ENCODE measurements at places on chromosomes 5 and 9.

GRCh38 chr5:158877124-158877581, 222.6 kb downstream of the EBF1 start:
- H3K4me3 ChIP-seq, result no peak overlapping the region
- no peak overlapping the region for H3K27ac ChIP-seq
- H3K27me3 ChIP-seq, result no peaks in the 10 kb centered on the region
- H3K4me1 ChIP-seq, result no peaks in the 10 kb centered on the region

- H3K4me1 ChIP-seq, result peaks cover 7% of the 10 kb centered on the region
- peaks cover 5% of the 10 kb centered on the region for H3K36me3 ChIP-seq
- no peaks in the 10 kb centered on the region for H3K27me3 ChIP-seq
- H3K27ac ChIP-seq, result no peak overlapping the region
- no peak overlapping the region for H3K4me3 ChIP-seq
These were observed 55.8 kb downstream of the NSD1 start for GRCh38 chr5:177189416-177189815.

DNA sequence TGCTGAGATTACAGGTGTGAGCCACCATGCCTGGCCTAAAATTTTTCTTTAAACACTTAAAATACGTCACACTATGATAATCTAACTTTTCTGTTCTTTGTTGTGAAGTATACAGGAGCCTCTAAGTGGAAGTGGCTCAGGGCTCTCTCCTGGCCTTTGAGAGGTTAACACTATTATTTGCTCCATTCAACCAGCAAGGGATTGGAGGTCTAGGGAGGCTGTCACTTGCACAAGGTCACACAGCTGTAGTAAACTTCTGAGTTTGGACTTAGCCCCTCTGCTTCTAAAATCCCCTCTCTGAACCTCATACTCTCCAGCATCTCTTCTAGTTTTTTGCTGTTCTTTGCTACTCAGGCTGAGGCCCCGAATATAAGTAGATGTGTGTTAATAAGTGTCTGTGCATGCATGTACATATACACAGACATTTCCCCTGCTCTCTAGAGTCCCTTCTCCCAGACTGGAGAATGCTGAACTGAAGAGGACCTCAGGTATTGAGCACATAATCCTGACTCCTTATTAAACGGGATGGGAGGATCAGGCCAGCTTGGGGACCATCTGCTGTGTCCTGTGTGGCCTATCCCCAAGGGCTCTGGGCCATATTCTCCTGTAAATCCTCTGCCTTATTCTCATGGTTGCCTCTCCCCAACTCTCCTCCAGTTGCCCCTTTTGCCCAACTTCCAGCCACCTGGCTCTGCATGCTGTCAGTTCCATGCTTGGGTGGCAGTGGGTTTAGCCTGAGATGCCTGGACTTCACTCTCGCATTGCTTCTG, 87.0 kb upstream of the SPRY4 start:
- no peak for DNase-seq
- H3K36me3 ChIP-seq, result no peaks in the 10 kb centered on the region
- no peak overlapping the region for H3K27ac ChIP-seq
- no peaks in the 10 kb centered on the region for H3K4me1 ChIP-seq
- no peak overlapping the region for H3K4me3 ChIP-seq
- H3K27me3 ChIP-seq, result no peaks in the 10 kb centered on the region

DNA sequence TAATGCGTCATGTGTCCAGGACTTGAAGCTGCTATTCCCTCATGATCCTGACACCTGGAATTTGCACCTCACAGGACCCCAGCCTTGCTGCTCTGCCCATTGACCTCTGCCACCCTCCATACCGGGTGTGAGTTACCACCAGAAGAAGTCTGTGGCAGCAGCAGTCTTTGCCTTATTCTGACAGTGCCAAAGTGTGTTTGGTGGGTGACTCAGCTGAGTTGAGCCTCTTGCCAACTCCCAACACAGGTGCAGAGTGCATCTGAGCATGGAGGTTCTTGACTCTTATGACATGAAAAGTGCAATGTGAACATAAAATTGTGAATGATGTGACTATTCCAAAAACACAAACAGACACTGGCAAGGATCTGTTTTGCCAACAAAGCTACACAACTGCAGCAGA, 1166.5 kb upstream of the CDH18 start:
- H3K27ac ChIP-seq, result no peak overlapping the region
- no peak overlapping the region for H3K4me3 ChIP-seq
- H3K36me3 ChIP-seq, result no peaks in the 10 kb centered on the region
- DNase-seq, result no peak
- H3K27me3 ChIP-seq, result no peaks in the 10 kb centered on the region

- no peak overlapping the region for H3K4me3 ChIP-seq
- H3K27ac ChIP-seq, result no peak overlapping the region
- no peaks in the 10 kb centered on the region for H3K4me1 ChIP-seq
- no peak for DNase-seq
- no peaks in the 10 kb centered on the region for H3K36me3 ChIP-seq
These were observed 18.7 kb upstream of the DCAF12 start for GRCh38 chr9:34145165-34145564.

- peaks cover 9% of the 10 kb centered on the region for H3K4me1 ChIP-seq
- H3K4me3 ChIP-seq, result no peak overlapping the region
- H3K36me3 ChIP-seq, result no peaks in the 10 kb centered on the region
- DNase-seq, result no peak
- H3K27me3 ChIP-seq, result no peaks in the 10 kb centered on the region
These were observed 955.2 kb upstream of the DMAC1 start for GRCh38 chr9:8754751-8755150.

DNA sequence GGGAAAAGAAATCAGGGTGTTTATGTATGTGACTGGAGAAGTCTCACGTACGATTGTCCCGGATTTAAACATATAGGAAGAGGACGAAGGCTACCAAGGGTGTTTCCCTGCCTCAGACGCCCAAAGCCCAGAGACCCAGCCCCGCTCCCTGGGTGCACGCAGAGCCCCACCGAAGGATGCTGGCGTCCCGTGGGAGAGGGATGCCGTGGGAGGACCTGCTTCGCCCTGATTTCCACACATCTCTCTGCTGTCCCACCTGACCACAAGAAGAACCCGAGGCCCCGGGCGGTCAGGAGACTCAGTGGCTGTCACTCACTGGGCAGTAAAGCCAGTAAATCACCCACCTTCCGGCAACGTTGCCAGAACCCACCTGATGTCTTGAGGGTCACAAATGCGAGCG, 211.8 kb upstream of the TBCA start:
- H3K36me3 ChIP-seq, result no peaks in the 10 kb centered on the region
- H3K27me3 ChIP-seq, result no peaks in the 10 kb centered on the region
- H3K27ac ChIP-seq, result no peak overlapping the region
- peaks cover 9% of the 10 kb centered on the region for H3K4me1 ChIP-seq

DNA sequence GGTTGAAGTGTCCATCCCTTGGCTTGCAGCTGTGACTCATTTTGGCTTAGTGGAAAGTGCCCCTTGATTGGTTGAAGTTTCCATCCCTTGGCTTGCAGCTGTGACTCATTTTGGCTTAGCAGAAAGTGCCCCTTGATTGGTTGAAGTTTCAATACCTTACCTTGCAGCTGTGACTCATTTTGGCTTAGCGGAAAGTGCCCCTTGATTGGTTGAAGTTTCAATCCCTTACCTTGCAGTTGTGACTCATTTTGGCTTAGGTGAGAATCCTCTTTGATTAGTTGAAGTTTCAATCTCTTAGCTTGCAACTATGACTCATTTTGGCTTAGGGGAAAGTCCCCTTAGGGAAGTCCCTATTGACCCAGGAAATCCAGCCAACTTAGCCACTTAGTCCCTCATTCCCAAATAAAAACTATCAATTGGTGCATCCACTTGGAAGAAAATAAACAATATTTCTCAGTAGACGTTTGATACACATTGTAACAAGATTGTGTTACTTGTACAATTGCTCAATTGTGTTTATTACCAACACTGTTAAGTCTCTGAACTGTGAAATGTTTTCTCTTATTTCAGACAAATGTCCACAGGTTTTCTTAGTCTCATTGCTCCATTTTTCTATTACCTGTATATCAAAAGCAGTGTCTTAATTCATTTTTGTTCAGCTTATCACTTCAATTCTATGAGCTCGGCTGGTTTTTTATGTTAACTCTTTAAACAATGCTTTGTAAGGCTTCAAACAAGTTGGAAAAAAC, 2308.8 kb upstream of the ACO1 start:
- no peaks in the 10 kb centered on the region for H3K36me3 ChIP-seq
- H3K27me3 ChIP-seq, result no peaks in the 10 kb centered on the region
- H3K27ac ChIP-seq, result no peak overlapping the region
- no peaks in the 10 kb centered on the region for H3K4me1 ChIP-seq
- H3K4me3 ChIP-seq, result no peak overlapping the region

DNA sequence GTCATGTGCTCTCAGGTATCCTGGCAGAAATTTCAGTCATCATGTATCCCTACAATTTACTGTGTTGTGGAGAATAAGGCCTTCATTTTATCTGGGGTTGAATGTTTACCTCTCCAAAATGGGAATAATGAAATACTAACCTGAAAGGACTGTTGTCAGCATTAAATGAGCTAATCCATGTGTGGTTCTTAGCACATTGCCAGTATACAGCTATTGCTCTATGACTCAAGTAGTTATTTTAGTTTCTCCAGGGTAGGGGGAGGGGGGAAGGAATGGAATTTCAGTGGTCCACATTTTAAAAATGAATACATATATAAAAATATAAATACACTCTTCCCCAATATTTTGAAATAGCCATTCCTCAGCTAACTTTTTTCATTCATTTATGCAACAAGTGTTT, 3.5 kb downstream of the PAM start:
- no peak overlapping the region for H3K4me3 ChIP-seq
- H3K36me3 ChIP-seq, result no peaks in the 10 kb centered on the region
- H3K27ac ChIP-seq, result no peak overlapping the region
- H3K27me3 ChIP-seq, result peaks cover 6% of the 10 kb centered on the region
- H3K4me1 ChIP-seq, result peaks cover 6% of the 10 kb centered on the region

- no peak overlapping the region for H3K27ac ChIP-seq
- no peaks in the 10 kb centered on the region for H3K4me1 ChIP-seq
- H3K36me3 ChIP-seq, result no peaks in the 10 kb centered on the region
- no peak overlapping the region for H3K4me3 ChIP-seq
- H3K27me3 ChIP-seq, result no peaks in the 10 kb centered on the region
These were observed 1136.8 kb upstream of the NUDT12 start for GRCh38 chr5:104699438-104699837.

Data from trophoblast cell (in vitro differentiated cells and primary cell).